Stimulated activated naive CD4-positive, alpha-beta T cell (primary cell): ENCODE measurements at places on chromosomes 5 and 9.

DNA sequence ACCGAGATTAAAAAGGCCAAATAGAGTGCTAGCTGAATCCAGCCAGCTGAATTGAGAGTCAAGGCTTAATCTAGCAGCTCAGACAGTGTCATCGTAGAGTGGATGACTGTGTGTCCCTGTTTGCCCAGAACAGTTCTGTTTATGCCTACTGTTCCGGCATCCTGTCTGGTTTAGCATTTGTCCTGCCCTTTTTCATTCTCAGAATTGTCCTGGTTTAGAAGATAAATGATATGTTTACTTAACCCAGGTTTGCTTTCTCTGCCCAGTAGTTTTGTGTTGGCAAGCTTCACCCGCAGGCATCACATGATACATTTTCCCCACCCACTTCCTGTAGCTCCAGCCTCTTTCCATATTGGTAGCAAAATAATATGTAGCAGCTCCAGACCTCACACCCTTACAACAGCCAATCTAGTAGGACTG, 41.3 kb upstream of the ZSWIM6 start:
- DNase-seq: no peak

DNA sequence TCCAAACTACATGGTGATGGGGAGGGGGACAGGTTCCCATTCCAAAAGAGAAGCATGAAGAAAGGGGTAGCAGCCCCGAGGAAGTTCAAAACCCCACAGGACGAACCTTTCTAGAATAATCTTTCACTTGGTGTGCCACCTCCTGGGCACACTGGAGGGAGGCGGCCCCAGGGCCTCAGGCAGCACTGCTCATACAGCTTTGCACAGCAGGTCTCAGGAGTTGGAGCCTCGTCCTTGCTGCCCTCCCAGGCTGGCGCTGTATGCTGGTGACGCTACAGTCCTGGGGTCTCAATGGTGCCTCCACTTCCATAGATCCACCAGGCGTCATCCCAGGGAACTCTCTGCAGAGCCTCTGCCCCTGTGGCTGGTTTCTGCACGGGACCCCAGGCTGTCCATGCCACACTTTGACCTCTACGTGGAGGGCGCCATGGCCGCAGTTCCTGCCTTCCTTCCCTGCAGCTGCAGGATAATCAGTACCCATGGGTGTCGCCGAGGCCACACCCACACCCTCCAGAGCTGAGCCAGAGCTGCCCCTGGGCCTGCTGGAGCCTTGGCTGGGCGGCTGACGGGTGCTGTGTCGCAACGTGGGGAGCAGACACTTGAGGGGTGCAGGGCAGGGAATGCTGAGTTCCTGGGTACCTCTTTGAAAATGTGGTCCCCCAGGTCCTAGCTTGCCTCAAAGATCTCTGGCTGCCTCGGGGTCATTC, 95.3 kb downstream of the COL5A1 start:
- no peak for DNase-seq

DNA sequence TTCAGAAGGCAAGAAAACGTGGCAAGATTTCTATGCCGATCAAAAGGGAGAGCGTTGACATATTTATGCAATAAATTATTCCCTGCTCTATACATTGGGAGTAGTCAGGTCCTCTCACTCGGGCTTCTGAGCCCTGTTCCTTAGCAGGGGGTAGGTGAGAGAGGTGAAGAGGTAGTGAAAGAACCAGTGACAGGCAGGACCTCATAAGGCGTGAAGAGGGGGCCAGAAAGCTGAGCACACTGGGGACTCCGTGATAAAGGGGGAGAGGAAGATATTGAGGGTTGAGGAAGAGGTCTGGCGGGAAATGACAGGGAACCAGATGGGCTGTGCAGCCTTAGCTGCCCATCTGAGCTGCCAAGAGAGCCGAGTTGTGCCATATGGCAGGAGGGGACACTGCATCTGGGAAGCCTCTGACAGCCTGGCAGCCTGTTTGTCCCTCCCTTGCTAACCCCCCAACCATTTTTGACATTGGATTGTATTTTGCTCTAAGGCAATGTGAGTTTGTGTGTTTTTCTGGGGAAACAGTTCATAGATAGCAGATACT, 782 bp upstream of the CDC20B start:
- DNase-seq: no peak

GRCh38 chr9:128906741-128907140, 14.0 kb upstream of the PHYHD1 start:
- DNase-seq: no peak

DNA sequence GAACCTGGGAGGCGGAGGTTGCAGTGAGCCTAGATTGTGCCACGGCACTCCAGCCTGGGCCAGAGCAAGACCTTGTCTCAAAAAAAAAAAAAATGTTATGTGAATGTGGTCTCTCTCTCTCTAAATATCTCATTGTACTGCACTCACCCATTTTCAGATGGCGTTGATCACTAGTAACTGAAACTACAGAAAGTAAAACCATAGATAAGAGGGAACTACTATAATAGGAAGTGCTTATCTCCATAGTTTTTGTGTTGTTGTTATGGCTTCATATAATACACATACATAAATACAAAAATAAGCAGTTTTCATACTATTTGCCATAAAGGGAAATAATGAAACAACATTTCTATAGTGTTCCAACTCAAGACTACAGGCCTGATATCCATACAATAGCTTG, 9.1 kb downstream of the IL31RA start:
- no peak for DNase-seq

GRCh38 chr5:72612810-72613209, 105.6 kb upstream of the ZNF366 start:
- DNase-seq: no peak

DNA sequence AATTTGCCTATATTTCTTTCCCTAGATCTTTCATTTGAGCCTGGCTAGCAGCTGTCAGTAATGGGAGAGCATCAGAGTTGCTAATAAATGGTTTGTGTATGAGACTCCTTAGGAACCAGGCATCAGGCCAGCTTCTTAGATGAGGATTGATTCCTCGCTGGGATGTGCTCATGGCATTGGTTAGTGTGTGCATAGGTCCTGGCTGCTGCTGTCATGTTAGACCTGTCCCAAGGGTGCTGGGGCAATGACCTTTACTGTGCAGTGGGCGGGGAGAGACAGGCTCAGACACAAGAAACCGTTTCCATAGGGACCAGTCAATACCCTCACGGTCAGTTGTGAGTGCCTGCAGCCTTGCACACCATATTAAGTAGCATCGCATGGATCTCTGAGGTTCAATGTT, 112.3 kb upstream of the NR3C1 start:
- DNase-seq: no peak

- DNase-seq: no peak
These were observed 9.0 kb upstream of the TIMD4 start for GRCh38 chr5:156971848-156972525.

GRCh38 chr5:55172051-55172899, 702 bp downstream of the CDC20B start:
- peak; percentile 5 for DNase-seq

- no peak for DNase-seq
These were observed 109.8 kb downstream of the SAXO1 start for GRCh38 chr9:18923167-18923566.

DNA sequence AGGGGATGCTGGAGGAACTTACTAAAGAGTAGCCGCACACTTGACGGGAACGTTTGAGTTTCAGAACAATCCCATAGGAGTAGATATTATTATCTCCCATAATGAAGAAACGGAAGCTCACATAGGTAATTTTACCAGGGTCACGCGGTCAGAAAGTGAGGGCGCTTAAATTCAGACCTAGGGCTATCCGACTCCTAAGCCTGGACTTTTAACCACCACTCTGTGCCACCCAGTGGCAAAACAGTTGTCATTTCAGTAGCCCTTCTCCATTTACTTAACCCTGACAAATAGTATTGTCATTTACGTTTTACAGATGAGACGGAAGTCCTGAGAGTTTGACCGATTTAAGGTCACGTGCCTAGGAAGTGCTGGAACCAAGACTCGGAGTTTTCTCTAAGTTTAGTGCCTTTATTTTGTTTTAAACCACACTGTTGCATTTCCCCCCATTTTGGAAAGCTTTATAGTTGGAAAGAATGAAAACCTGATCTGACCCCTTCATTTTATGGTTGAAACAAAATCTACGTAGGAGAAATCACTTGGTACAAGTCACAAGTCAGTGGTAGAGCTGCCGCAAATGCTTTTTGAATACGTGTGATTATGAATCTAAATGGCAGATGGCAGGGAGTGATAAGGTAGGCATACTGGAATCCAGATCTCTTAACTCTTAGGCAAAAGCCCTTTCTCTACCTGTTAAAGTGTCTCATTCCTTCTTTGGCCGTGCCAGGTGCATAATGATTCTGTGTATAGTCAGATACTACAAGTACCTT, 650 bp downstream of the MRRF start:
- DNase-seq: no peak

GRCh38 chr9:23120630-23121029, 674.0 kb downstream of the DMRTA1 start:
- DNase-seq: no peak

- DNase-seq: no peak
These were observed 585.3 kb upstream of the GRAMD2B start for GRCh38 chr5:125837866-125838265.

DNA sequence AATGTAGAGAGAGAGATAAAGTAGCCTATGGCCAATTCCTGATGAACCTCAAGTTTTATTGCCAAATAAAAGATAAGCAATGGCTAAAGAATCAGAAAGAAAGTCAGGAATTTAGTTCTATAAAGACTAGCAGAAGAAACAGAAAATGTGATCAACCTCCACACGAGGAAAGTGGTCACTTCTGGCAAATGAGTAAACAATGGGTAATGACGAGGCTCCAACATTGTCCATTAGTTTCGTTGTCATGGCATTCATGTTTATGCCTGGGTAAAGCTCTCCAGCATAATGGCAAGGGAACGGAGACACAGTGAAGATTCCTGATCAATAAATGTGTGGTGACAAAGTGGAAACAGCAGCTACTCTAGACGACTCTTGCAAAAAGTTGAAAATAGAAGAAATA, 341.8 kb upstream of the CTNND2 start:
- no peak for DNase-seq

- DNase-seq: no peak
These were observed 39.9 kb upstream of the RETREG1 start for GRCh38 chr5:16656561-16657191.

DNA sequence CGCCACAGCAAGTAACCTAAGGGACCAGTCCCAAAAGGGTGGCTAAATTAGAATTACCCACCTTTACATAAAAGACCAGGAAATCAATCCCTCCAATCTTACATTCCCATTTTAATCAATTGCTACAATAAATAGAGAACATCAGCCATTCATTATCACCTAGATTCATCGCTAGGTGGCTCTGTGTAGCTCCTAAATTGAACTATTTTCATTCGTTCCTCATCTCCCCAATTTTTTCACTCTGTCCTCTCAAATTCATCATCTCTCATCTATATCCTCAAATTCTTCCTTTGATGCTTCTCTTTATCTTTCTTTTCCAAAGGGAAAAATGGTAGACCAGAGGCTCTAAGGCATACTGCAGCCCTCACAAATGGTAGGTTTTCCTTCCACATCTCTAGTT, 108.2 kb upstream of the TNC start:
- DNase-seq: no peak

GRCh38 chr5:126777257-126777974, 480 bp downstream of the LMNB1 start:
- DNase-seq: peak; percentile 41

- no peak for DNase-seq
These were observed 97.8 kb downstream of the MPDZ start for GRCh38 chr9:13181652-13182051.

GRCh38 chr5:83406906-83407305, 64.6 kb upstream of the VCAN start:
- DNase-seq: no peak

GRCh38 chr5:133819977-133820471, 148.4 kb downstream of the C5orf15 start:
- no peak for DNase-seq

GRCh38 chr5:173944511-173944910, 44.5 kb upstream of the C5orf47 start:
- no peak for DNase-seq

DNA sequence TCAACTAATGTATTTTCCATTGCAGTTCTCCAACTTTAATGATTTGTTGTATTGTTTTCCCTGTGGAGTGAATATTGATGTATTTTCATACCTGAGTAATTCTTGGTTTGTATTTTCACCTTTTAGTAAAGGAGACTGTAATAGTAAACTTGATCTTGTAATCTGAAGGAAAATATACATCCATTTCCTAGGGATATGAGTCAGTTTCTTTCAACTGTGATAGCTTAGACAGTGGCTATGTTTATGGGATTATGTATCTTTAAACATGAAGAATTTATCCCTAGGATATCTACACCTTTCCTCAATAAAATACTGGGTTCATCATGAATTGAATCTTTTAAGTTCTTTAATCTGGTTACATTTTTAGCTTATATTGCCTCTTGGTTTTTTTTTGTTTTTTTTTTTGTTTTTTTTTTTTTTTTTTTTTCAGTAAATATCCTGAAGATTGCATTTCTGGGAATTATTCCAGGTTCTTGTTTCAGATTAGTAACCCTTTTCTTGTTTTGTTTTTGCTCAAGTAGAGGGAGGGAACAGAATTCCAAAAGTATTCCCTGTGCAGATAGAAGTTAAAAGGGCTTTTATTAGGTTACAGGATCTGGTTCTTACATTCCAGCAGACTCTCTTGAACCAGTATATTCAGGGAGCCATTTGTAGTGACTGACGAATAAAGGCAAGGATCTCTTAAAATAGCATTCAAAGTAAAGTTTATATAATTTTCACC, 7.1 kb downstream of the WDR36 start:
- no peak for DNase-seq

GRCh38 chr9:93183663-93184431, at the start of gene WNK2:
Gene WNK2 (plus strand): TSS chr9:93184139. CDS start chr9:93184930, 791 bp downstream.
- peak; percentile 44 for DNase-seq

DNA sequence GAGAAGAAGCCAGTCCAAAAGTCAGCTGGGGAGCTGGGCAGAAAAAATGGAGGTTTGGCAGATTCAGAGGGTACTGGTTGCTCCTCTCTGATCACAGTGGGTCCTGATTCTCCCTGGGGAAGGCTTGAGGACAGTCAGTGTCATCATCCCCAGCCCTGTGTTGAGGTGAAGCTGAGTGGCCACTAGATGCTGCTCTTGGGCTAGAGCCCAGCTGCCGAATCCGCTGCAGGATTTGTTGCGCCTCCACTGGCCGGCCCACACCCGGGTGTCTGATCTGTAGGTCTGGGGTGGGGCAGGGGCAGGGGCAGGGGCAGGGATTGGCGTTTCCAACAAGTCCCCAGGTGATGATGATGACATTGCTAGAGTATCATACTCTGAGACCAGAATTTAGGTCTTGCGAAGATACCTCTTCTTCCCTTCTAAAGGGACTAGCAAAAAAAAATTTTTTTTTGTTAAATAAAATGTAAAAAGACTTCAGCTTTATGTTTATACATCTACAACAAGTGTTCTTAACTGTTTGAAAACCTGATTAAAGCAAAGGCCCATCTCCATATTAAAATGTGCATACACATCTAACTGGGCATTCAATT, 106.8 kb downstream of the PDE6A start:
- DNase-seq: no peak
